Right cardiac atrium (tissue), 5 donors: ENCODE measurements at places on chromosomes 4 and X.

- no peak for DNase-seq
Observed at GRCh38 chr4:3532751-3533422, 665 bp upstream of the LRPAP1 start.

DNA sequence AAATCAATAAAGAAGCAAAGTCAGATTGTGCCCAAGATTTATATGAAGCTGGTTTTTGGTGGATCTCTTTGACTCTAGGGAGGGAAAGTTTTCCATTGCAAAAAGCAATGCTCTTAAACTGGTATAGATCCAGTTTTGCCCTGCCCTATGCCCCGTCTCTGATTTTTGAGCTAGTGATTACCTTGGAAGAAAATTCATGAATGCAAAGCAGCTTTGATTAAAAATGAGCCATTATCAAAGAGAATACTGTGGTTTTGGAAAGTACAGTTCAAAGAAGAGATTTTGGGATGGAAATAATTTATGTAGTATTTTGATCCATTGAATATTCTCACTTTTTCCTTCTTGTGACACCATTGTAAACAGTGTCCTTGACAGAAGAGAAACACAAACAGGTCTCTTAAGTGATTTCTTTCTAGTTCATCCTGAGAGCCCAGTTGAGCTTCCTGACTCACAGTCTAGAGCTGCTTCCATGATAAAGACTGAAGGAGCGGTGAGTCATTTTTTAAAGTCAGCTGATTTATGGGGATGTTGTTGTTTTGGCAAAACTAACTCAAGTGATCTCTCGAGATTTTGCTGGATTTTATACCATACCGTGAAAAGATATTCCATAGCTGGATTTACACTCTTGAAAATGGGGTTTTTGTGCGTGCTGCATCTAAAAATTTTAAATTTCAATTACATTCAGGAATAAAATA, 76.7 kb downstream of the AFF1 start:
- no peak for DNase-seq

DNA sequence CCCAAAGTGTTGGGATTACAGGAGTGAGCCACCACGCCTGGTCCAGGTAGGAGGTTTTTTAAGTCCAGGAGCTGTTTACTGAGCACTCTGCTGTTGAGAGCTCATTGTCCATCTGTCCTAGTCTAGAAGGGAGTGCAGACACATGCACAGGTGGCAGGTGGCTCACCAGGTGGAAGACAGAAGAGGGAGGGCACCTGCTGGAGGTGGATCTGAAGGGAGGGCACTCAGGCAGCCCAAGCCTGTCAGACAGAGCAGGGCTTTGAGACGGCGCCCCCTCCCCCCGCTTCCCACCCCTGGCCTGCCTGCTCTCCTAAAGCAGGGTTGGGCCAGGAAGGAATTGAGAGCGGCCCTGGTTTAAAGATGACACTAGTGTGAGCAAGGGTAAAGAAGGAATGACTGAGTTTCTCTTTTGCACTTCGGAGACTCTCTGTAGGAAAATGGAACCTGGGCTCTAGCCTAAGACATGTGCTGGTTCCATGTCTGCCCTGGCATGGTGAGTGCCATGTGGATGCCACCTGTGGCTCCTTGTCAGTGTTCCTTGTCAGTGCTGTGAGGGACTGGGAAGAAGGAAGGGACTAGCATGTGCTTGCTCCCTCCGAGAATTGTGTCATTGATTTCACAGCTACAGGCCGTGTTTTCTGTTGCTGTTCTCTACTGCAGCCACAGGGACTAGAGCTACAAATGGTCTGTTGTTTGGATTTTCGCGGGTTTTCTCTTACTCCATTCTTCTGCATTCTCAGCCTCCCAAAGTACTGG, 108.6 kb downstream of the TNIP2 start:
- DNase-seq: no peak

DNA sequence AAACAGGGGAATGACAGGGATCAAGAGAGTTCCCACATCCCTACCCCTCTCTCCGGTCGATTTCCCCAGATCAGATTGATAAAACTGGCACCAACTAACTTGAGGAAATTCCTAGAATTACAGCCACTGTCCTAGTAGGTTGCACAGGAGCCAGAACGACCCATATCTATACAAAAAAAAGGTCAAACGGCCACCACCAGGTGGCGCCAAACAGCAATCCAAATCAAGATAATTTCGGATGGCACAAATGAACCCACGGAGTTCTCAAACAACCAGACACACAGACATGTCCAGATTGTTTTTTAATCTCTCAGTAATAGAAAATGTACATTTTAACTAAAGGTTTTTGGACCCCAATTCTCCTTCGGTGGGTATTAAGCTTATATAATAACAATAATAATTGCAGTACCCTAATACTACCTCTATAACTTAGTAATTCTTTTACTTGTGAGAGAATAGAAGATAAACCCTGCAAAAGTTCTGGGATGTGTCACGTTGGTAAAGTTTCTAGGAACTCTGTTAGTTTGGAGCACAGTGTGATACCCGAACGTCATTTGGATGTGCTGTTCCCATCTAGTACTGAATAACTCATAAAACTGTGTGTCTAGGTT, 212.6 kb downstream of the SPOCK3 start:
- peak; percentile 58 for DNase-seq

DNA sequence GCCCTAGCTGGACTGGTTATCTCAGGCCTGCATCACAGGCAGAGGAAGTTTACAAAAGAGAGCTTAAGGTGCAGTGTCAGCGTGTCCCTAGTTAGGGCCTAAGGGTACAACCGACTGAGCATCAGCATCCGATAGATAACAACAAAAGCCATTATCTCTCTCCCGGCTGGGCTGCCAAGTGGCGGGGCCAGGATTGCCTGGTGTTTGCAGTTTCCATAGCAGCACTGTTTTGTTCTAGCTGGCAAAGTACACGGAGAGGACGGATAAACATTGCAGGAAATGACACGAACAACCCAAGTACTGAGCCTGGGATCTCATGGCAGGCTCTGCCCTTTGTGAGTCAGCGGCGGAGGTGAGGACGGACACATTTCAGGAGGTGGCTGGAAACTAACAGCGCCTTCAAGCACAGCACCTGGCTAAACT, 104.7 kb upstream of the NOCT start:
- peak; percentile 81 for DNase-seq

DNA sequence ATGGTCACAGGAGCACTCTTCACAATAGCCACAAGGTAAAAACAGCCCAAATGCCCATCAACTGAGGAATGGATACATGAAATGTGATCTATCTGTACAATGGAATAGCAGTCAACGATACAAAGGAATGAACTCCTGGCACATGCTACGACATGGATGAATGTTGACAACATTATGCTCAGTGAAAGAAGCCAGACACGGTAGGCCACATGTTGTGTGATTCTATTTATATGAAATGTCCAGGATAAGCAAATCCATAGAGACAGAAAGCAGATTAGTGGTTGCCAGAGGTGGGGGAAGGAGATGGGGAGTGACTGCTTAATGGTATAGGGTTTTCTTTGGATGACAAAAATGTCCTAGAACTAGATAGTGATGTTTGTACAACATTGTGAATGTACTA, 58.7 kb upstream of the GPM6B start:
- no peak for DNase-seq
